ENCODE measurements at places on chromosomes 5 and 9.

DNA sequence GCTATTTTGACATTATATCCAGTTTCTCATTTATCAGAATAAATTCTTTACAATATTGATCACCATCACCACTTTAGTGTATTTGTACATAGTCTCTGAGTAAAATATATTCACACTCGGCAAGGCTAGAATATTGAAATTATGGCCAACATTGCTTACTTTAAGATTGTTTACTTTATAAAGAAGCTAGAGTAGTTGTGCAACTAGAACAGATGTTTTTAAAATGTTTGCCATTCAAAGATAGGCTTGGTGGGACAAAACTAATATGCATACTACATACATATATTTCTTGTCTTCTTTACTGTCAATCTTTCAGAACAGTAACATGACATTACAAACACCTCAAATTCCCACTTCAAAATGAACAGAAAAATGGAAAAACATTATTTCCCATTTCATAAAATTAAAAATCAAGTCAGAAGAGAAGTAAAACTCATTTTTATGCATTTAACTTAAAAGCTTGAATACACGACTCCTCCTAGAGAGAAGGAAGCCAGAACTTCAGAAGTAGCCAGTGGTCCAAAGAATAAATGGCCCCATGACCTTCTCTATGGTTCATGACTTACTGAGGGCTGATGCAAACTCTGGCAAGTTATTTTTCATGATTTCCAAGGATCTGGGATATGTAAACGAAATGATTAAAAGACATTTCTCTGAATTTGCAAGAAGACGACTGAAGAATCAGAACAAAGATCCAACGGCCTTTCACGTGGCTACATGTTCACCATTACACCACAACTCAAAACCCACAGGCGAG lies 14.1 kb downstream of the MTX3 start:
- H3K4me3 ChIP-seq = no peak overlapping the region
- no peak overlapping the region for H3K27ac ChIP-seq
- DNase-seq = no peak
- H3K36me3 ChIP-seq = peaks cover 2% of the 10 kb centered on the region
- no peaks in the 10 kb centered on the region for H3K27me3 ChIP-seq

GRCh38 chr5:39785410-39785809 lies 360.6 kb upstream of the DAB2 start:
- H3K27me3 ChIP-seq = no peaks in the 10 kb centered on the region
- no peak overlapping the region for H3K4me3 ChIP-seq

GRCh38 chr9:16197578-16198370 lies 644.9 kb downstream of the CCDC171 start:
- DNase-seq = no peak
- no peaks in the 10 kb centered on the region for H3K36me3 ChIP-seq
- no peak overlapping the region for H3K4me3 ChIP-seq
- 0 out of 2 replicates have a peak, but pooled peaks cover 2% of the 10 kb centered on the region for H3K27me3 ChIP-seq
- H3K4me1 ChIP-seq = no peaks in the 10 kb centered on the region
- no peak overlapping the region for H3K27ac ChIP-seq

GRCh38 chr5:162911873-162912272 lies 525.5 kb upstream of the CCNG1 start:
- no peak overlapping the region for H3K4me3 ChIP-seq
- no peak overlapping the region for H3K27ac ChIP-seq
- H3K27me3 ChIP-seq = no peaks in the 10 kb centered on the region
- no peak for DNase-seq

DNA sequence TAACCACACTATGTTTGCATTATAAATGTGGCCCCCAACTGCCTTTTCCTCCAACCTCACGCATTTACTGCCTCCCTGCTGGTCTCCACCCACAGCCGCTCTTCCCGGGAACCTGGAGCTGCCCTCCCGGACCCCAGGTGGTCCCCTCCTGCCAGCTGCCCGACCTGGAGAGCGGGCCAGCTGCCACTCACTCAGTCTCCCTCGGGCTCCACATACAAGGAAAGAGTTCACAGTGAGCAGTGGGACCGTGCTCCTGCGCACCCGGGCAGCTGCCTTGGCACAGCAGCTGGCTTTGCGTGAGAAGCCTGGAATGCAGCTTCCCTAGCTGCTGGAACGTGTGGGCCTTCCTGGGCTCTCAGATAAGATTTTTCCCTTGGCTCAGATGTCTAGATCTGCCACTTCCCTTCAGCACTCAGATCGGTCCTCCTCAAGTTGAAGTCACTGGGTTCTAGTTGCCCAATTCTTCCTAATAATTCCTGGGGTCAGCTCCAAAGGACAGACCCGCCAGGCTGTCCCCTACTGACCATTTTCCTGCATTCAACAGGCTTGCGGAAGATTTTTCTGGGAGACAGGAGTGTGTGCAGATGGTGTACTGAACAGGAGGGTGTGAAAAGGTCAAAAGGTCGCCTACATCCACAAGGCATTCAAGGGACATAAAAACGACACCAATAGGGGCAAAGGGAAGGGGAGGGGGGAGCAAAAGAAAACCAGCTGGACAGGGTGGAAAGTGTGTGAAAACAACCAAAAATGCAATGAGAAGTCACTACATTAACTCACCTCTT lies 69.1 kb downstream of the MYO10 start:
- peaks cover 7% of the 10 kb centered on the region for H3K4me1 ChIP-seq
- no peak overlapping the region for H3K4me3 ChIP-seq
- no peaks in the 10 kb centered on the region for H3K27me3 ChIP-seq

GRCh38 chr9:97710356-97711222 lies 13.4 kb upstream of the XPA start:
- no peaks in the 10 kb centered on the region for H3K27me3 ChIP-seq
- DNase-seq = peak; percentile 44
- H3K4me1 ChIP-seq = peaks cover 26% of the 10 kb centered on the region
- no peak overlapping the region for H3K27ac ChIP-seq
- H3K4me3 ChIP-seq = no peak overlapping the region

DNA sequence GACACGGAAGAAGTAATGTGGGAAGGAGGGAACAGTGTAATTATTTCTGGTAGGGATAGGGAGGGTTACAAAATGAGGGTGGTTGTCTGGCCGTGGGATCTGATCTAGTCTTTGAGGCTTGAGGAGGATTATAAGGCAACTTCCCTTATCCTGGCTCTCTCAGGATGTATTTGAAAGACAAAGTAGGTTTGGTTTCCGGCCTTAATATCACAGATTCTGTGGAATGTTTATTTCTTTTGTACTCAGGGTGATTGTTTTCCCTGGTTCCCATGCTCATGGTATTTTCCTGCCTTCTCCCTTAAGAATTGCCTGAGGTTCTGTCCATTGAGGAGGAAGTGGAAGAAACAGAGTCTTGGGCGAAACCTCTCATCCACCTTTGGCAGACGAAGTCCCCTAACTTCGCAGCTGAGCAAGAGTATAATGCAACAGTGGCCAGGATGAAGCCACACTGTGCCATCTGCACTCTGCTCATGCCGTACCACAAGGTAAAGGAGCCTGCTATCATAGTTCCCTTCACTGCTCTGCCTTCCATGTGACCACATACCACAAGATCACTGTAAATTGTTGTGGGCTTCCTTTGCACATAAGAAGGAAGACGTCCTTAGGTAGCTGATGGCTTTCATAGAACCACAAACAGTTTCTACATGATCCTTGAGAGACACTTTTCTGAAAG lies 253.8 kb downstream of the KDM4C start:
- H3K27ac ChIP-seq = no peak overlapping the region
- no peaks in the 10 kb centered on the region for H3K4me1 ChIP-seq
- H3K27me3 ChIP-seq = no peaks in the 10 kb centered on the region

DNA sequence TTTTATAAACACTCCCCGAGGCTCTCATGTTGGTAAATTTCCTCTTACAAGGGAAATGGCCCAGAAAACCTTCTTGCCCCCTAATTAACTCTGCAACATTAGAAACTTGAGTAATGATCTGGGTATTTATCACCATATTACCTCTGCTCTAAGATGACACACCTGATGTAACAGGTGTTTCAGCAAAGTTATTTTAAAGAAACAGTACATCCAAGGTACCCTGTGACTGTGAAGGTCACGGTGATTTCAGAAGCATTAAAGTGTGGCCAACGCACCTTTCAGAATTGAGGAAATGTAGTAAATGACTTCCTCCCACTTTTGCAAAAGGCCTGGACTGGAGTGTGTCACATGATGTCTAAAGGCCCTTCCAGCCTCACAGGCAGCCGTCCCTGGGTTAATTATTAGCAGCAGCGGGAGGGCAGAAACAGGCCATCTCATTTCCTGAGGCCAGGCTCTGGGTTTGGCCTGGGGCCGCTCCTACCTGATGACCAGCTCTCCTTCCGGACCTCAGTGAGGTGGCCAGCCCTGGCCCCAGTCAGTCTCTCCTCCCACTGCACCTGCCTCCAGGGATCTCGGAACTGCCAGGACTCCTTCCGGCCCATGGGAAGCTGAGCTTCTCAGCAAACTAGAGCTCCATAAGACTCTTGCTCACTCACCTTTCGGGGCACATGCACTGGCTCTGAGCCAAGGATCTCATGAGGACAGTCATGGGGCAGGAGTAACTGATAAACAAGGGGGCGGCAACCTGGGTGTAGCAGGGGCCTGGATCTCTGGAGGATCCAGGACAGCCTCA lies 20.7 kb downstream of the PTPN3 start:
- peaks cover 58% of the 10 kb centered on the region for H3K4me1 ChIP-seq
- H3K36me3 ChIP-seq = no peaks in the 10 kb centered on the region
- H3K27me3 ChIP-seq = no peaks in the 10 kb centered on the region
- peak overlapping the region; percentile 84 for H3K27ac ChIP-seq
- peak; percentile 97 for DNase-seq
- peak overlapping the region; percentile 63 for H3K4me3 ChIP-seq

DNA sequence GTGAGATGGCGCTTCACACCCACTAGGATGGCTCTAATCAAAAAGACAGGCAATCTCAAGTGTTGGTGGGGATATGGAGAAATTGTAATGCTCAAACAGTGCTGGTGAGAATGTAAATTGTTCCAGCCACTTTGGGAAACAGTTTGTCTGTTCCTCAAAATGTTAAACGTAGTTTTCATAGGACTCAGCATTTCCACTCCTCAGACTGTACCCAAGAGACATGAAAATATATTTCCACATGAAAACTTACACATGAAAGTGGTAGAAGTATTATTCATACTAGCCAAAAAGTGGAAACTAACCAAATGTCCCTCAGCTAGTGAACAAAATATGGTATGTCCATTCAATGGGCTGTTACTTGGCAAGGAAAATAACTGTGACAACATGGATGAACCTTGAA lies 107.7 kb upstream of the CTSL start:
- H3K36me3 ChIP-seq = peaks cover 46% of the 10 kb centered on the region
- H3K27me3 ChIP-seq = no peaks in the 10 kb centered on the region
- no peak overlapping the region for H3K27ac ChIP-seq
- DNase-seq = no peak
- H3K4me1 ChIP-seq = peaks cover 28% of the 10 kb centered on the region
- no peak overlapping the region for H3K4me3 ChIP-seq

GRCh38 chr5:64958757-64959391 lies 190.1 kb downstream of the CWC27 start:
- peak; percentile 11 for DNase-seq
- H3K27ac ChIP-seq = no peak overlapping the region
- no peaks in the 10 kb centered on the region for H3K4me1 ChIP-seq
- H3K4me3 ChIP-seq = no peak overlapping the region
- no peaks in the 10 kb centered on the region for H3K27me3 ChIP-seq

DNA sequence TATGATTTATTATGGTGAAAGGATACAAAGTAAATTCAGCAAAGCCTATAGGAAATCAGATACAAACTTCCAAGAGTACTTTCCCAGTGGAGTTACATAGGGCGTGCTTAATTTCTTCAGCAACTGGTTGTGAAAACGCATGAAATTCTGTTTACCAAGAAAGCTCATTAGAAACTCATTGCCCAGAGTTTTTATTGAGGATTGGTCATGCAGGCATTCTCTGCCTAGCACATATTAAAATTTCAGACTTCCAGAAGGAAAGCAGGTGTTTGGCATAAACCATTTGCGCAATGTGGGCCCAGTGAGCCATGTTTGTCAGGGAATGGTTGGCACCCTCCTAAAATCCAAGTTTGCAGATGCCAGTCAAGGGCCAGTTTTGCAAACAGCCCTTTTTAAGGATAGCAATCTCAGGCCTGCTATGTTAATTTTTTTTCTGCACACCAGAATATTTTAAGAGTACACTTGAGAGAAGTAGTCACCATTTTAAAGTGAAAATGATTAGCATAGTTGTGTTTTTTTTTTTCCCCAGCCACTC lies 311.1 kb upstream of the CHD1 start:
- no peak overlapping the region for H3K4me3 ChIP-seq
- no peaks in the 10 kb centered on the region for H3K36me3 ChIP-seq
- H3K4me1 ChIP-seq = no peaks in the 10 kb centered on the region
- H3K27ac ChIP-seq = no peak overlapping the region

GRCh38 chr5:154818471-154819116 lies 31.8 kb downstream of the FAXDC2 start:
- H3K27me3 ChIP-seq = no peaks in the 10 kb centered on the region
- no peak overlapping the region for H3K27ac ChIP-seq
- no peak overlapping the region for H3K4me3 ChIP-seq

DNA sequence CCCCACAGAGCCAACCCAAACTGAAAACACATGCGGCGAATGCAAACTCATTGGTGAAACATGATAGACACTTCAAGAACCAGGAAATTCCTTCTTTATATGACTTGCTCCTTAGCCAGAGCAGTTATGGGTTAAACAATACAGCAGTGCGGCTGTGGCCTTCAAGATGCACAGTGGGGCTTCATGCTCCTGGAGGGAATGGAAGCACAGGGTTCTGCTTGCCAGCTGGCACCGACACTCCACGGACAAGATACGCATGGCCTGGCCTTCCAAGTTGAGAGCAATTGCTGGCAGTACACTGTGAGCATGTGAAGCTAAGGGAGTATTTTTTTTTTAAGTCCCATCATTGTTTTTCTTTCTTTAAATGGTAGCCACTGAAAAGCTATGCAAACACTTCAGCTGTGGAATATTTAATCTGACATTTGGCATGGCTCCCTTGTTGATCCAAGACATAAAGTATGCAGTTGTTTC lies 451.6 kb upstream of the CD180 start:
- H3K27ac ChIP-seq = no peak overlapping the region
- H3K4me1 ChIP-seq = no peaks in the 10 kb centered on the region
- H3K27me3 ChIP-seq = no peaks in the 10 kb centered on the region
- H3K4me3 ChIP-seq = no peak overlapping the region
